ENCODE measurements at places on chromosomes 5 and 9.

DNA sequence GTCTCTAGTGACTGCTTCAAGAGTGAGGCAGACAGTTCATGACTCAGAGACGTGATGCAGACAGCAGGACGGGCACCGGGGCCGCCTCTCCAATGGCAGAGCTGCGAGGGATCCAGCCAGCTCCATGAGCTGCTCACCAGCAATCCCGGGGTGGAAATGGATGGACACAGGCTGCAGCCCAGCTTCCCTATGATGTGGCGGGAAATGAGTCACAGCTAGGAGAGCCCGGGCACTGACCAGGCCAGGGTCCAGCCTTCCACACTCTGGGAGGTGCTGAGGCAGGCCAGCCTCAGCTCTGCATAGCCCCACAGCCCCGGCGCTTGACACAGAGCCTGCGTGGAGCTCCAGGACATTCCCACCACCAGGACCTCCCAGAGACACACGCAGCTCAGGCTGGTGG is 244.8 kb upstream of the IRX2 start:
- DNase-seq = no peak

- peak; percentile 43 for DNase-seq
These were observed 616 bp upstream of the ENC1 start for GRCh38 chr5:74640954-74641734.

GRCh38 chr9:85432599-85432998 is 309.2 kb downstream of the AGTPBP1 start:
- DNase-seq = no peak

DNA sequence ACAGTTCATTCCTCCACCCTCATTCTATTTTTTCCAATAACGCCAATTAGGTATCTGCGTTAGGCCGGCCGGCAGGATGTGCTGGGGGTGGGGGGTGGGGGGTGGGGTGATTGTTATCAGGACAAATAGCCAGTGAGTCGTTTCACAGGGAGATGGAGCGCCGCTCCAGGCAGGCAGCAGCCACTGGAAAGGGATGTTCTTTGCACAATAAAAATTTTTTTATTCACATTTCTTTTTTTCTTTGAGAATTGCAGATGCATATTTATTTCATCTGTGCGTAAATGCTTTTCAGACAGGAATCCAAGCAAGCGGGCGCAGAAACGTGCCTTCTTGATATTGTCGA is 4.1 kb downstream of the LMX1B start:
- DNase-seq = no peak

GRCh38 chr9:14240537-14240936 is 73.4 kb downstream of the NFIB start:
- no peak for DNase-seq

GRCh38 chr9:111179577-111179976 is 141.3 kb upstream of the LPAR1 start:
- DNase-seq = no peak

GRCh38 chr9:83960991-83961390 is 19.0 kb downstream of the HNRNPK start:
- no peak for DNase-seq

DNA sequence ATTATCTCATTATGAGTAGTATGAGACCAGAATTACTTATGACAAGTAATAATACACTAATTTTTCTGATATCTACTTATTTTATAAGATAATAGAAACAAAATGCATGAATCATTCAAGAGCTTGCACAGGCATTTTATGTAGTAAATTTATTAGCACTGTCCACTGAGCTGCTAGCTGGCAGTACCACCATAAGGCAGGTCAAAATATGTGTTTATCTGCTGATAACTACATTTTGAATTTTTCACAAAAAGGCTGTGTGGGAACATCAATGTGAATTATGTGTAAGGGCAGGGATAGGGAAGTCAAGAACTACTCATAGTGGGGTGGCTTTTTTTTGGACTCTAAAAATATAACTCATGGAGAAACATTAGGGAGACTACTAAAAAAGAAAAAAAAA is 249.6 kb downstream of the PAPPA start:
- DNase-seq = no peak

DNA sequence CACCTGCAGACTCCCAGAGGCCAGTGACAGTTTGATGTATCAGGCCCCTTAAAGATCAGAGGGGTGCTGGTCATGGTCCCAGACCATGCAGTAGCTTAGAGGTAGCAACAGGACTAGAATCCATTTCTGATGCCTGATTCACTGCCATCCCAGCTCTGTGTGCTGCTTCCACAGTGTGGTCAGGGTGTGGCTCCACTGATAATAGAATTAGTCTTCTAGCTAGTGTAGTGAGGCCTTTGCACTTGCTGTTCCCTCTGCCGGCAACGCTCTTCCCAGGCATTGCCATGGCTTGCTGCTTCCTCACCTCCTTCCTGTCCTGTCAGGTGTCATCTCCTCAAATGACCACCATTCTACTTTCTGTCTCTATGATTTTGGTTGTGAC is 15.8 kb downstream of the PPARGC1B start:
- DNase-seq = no peak

- no peak for DNase-seq
These were observed 16.9 kb upstream of the SLC6A19 start for GRCh38 chr5:1184481-1184880.

GRCh38 chr5:177309351-177310191 is 2.1 kb downstream of the MXD3 start:
- peak; percentile 55 for DNase-seq

DNA sequence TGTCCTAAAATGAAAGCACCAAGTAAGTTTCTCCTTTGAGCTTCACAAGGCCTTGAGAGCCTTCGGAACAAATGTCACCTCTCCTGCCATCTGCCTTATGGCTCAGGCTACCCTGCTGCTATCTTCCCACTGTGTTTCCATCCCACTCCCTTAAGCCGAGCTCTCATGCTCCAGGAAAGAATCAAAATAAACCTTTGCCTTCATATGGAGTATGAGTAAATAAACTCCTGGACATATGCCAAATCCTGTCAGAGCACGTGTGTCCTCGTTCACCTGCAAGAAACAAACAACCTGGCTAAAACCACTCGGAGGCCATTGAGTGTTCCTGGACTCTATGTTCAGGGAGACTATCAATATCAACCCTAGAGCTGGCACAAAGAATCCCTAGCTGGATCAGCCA is 122.3 kb upstream of the CCDC112 start:
- DNase-seq = no peak

Data from activated B cell treated with CpG ODN at 0.5 μM for 24 hours (primary cell).